Activated CD4-positive, alpha-beta memory T cell treated with anti-CD3 and anti-CD28 coated beads, Interleukin-2, amount 10 ng/mL, durations not matched to agents 7 days and 5 days (primary cell): ENCODE measurements at places on chromosomes 16 and 17.

GRCh38 chr17:1384905-1385435, 15.1 kb downstream of the YWHAE start:
- DNase-seq, result no peak

DNA sequence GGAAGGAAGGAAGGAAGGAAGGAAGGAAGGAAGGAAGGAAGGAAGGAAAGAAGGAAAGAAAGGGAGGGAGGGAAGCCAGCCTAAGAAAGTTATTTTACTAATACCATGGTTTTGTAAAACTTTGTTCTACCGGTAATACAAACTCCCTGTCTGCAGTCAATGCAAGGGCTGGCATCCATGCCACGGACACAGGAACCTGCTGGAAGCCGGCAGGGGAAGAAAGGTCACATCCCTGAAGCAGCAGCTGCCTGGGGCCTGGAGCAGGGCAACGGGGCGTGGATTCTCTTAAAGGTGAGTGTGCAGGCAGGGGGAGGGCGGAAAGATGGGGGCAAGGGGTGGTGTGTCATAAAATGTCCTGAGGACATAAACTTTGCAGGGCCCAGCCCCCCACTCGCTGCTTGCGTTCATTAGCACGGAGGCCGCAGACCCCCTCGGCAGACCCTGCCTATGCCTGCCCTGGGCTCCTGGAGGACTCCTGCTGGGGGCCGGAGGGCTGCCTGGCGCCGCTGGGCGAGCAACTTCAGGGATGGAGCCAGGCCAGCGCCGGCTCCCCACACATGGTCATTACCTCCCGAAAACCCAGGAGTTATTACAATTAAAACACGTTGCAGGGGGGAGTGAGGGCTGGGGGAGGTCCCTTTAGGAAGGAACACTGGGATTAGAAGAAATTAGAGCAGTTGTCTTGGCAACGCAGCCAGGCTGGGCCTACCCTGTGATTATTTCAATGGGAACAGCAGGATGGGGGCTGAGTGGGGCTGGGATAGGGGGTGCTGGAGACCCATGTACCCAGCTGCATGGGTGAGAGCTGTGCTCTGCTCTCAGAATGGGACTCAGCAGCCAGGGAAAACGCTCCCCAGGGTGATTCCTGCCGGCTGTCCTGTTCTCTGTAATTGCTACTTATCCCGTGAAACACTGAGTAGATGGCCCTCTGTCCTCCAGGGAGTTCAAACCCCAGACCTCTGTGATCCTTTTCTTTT, 257.9 kb downstream of the SOX9 start:
- no peak for DNase-seq

- no peak for DNase-seq
Observed at GRCh38 chr16:66493490-66494401, 56.2 kb downstream of the TK2 start.

GRCh38 chr17:66671156-66671555, 163.8 kb upstream of the CACNG5 start:
- no peak for DNase-seq

- no peak for DNase-seq
Observed at GRCh38 chr17:56144223-56144622, 9.1 kb upstream of the ANKFN1 start.

DNA sequence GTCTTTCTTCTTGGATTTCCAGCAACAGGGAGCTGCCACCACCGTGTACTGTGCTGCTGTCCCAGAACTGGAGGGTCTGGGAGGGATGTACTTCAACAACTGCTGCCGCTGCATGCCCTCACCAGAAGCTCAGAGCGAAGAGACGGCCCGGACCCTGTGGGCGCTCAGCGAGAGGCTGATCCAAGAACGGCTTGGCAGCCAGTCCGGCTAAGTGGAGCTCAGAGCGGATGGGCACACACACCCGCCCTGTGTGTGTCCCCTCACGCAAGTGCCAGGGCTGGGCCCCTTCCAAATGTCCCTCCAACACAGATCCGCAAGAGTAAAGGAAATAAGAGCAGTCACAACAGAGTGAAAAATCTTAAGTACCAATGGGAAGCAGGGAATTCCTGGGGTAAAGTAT, 389.0 kb downstream of the MAF start:
- no peak for DNase-seq
